ENCODE measurements at places on chromosomes 12 and 14.

- no peak for DNase-seq
Measured at GRCh38 chr12:15520844-15521243, 198.5 kb downstream of the PTPRO start.

GRCh38 chr12:57940052-57940914 is 1.1 kb upstream of the ATP23 start:
- no peak for DNase-seq

DNA sequence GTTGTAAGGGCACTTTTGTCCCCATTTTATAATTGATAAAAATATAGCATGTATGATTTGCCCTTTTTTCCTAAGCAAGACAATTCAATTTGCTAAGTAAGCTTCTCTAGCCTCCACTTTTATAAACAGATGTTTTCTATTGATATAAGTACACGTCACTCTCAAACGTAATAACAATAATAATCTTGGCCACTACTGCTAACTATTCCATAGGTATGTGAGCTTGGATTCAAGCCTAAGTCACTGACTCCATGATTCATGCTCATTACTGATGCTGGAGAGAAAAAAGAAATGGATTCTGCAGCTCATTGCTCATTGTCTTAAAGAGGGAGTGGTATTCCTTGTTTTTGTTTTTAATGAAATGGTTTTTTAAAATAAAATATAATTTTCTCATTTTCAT is 661.0 kb downstream of the GALC start:
- no peak for DNase-seq

DNA sequence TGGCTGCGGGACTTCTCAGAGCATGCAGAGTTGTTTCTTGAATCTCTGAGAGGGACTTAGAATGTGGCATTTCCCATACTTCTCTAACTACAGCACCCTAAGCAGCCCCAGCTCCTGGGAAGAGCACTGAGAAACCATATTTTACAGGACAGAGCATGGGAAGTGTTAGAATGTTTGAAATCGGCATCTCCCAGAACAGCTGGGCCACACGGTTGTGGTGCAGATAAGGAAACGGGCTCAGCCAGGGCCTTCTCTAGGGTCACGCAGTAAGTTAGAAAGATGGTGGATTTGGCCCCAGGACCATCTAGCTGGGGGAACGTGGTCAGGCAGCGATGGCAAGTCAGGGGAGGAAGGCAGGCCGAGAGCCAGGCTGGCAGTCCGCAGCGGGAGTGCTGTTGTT is 10.5 kb upstream of the HHIPL1 start:
- DNase-seq: no peak

DNA sequence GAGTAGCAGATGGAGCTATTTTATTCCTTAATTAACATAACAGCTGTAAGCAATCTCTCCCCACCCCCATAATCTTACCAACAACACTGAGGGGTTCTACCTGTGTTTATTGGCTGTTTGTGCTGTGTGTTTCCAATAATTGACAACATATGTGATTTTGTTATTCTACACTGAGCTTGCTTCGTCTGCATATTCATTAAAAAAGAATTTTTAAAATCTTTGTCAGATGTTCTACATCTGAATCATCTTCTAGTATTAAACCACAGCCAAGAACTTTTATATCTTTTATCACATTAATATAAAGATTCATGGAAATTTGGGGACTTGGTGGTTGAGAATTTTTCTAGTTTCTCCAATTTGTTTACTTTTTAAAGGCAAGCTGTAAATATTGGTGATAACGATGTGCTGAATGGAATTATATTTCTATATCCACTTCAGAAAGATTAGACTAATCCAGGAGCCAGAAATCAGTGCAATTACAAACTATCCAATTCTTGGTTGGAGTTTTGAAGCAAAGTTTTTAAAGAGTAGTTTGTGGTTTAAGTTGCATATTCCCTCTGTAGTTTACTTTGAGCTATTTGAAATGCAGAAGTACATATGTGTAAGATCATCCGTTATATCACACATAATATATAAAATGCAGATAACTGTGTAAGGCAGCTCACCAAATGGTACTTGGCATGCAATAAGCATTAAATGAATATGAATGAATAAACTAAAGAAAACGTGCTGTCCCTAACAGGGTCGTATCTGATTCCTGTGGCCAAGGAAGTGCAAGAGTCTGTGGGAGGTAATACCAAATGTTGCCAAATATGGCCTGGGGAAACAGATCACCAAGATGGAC is 206.9 kb downstream of the PELI2 start:
- no peak for DNase-seq

- peak; percentile 75 for DNase-seq
Measured at GRCh38 chr12:645563-646071, 17.6 kb downstream of the NINJ2 start.

DNA sequence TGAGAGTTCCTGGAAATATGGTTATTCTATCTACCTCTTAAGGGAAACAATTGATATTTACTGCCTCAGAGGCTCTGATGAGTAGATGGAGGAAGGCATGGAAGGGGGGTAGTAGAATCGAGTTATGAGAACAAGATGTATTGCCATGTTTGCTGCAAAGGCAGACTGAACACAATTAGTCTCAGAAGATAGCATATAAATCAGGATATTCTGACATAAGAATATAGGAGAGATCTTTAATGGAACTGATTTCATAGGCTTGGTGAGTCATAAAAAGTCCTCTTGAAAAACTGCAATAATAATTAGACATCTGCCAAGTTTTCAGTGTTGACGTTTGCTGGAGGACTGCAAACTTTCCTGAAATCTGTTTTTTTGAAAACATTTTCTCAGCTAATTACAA is 636.1 kb downstream of the TMTC2 start:
- no peak for DNase-seq

DNA sequence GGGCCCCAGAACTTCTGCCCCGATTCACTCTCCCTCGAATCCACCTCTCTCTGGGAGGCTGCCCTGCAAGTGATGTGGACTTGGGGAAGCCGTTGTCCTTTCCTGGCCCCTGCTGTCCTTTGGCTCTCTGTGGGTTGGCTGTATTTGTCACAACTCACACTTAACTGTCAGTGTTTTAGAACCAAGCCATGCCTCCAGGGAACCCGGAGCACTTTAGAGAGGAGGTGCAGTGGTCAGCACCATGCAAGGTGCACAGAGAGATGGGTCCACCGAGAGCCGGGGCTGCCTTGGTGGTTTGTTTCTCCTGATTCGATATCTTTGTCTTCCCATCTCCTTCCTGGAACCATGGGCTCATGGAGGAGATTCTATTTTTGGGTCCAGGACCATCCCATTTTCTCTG is 129.5 kb upstream of the RTL1 start:
- no peak for DNase-seq
